Activated CD4-positive, alpha-beta T cell treated with anti-CD3 and anti-CD28 coated beads, Interleukin-2, amount 50 U/mL, for 24 hours (primary cell): ENCODE measurements at places on chromosomes 3 and 15.

DNA sequence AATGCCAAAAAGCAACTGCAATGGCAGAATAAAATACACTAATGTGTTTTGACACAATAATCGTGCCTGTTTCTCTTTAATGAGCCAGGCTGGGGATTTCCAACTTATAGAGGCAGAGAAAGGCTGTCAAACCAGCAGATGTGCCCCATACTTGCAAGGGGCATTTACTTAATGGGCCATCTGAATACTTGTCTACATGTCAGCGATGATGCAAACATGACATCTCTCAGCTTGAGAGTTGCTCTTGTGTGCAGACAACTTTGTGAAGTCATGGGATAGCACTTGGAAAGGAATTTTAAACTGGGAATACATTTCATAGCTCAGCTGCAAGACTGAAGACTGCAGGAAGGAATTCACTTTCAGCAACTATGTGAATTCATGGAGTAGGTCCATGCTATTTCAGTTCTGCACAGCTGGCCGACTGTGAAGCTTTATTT lies 127.4 kb upstream of the ADAMTS9 start:
- DNase-seq: no peak

- DNase-seq: no peak
Measured at GRCh38 chr3:126340943-126341754, 16.1 kb downstream of the KLF15 start.

DNA sequence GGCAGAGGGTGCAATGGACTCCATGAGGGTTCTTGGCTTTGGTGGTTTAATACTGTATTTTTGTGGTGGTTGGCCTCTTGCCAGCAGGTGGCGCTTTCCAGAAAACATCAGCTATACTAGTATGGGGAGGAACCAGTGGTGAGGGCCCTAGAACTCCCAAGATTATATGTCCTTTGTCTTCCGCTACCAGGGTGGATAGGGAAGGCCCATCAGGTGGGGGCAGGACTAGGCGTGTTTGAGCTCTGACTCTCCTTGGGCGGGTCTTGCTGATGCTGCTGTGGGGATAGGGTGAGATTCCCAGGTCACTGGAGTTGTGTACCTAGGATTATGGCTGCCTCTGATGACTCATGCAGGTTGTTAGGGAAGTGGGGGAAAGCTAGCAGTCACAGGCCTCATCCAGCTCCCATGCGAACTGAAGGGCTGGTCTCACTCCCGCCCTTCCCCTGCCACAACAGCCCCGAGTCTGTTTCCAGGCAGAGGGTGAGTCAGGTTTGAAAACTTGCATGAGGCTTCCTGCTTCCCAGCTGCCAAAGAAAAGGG lies 357.7 kb downstream of the OTOL1 start:
- no peak for DNase-seq

DNA sequence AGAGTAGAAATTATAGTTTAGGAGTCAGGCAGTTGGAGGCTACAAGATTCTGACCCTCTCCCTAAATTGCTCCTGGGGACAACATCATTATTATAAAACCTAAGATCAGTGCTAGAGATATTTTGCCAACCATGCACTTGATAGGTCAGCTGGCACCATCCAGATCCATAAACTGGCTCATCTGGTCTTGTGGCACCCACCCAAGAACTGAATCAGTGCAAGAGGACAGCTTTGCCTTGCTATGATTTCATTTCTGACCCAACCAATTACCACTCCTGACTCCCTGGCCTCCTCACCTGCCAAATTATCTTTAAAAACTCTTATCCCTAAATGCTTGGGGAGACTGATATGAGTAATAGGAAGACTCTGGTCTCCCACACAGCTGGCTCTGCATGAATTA lies 461.1 kb upstream of the TGFBR2 start:
- DNase-seq: no peak

DNA sequence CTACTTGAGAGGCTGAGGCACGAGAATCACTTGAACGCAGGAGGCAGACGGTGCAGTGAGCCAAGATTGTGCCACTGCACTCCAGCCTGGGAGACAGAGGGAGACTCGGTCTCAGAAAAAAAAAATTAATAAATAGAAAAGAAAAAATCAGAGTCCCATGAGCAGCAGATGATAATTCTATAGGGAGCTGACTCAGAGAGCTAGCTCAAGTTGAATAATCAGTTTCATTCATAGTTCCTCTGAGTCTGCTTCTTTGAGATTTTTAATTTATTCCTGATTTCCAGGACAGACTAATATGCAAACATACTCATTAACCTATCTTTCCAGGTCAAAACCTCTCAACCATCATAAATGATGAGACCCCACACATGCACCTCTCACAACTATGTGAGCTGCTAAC lies 55.0 kb upstream of the PTX3 start:
- no peak for DNase-seq

DNA sequence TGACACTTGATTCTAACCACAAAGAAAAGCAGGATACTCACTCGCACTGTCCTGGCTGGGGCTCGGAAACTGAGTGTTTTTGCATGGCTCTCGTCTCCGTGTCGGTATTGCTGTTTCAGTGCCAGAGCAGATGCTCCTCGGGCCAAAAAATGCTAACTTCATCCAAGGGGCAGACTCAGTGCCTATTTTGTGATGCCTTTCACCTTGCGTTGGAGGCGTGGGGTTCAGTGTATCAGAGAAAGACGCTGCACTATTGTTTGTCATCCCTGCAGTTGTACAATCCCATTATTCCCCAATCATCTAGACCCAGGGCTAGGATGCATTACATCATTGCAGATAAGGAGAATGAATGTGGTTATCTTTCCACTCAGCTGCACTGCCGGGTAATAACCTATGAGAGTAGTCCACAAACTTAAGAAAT lies 1.4 kb downstream of the CACNA2D3 start:
- no peak for DNase-seq

DNA sequence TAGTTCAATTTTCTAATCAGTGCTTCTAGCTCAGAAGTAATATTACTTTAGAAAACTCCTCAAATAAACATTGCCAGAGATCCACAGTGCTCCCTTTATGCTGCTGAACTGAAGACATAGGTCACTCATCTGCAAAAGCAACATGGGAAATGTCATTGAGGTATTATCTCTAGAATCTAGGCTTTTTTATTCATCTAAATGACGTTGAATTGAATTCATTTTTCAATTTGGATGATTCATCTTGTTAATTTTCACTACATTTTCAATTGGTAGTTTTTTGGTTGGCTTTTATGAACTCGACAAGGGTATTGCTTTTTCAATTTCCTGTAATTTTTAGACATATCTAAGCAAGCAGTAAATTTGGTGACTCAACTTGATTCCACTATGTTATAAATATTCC lies 275.4 kb downstream of the NFKBIZ start:
- DNase-seq: no peak

GRCh38 chr3:13217736-13218540 lies 144.7 kb upstream of the IQSEC1 start:
- no peak for DNase-seq

GRCh38 chr15:34773917-34774316 lies 19.1 kb upstream of the GJD2 start:
- DNase-seq: no peak

- DNase-seq: no peak
Measured at GRCh38 chr3:176759815-176760506, 437.3 kb downstream of the TBL1XR1 start.

DNA sequence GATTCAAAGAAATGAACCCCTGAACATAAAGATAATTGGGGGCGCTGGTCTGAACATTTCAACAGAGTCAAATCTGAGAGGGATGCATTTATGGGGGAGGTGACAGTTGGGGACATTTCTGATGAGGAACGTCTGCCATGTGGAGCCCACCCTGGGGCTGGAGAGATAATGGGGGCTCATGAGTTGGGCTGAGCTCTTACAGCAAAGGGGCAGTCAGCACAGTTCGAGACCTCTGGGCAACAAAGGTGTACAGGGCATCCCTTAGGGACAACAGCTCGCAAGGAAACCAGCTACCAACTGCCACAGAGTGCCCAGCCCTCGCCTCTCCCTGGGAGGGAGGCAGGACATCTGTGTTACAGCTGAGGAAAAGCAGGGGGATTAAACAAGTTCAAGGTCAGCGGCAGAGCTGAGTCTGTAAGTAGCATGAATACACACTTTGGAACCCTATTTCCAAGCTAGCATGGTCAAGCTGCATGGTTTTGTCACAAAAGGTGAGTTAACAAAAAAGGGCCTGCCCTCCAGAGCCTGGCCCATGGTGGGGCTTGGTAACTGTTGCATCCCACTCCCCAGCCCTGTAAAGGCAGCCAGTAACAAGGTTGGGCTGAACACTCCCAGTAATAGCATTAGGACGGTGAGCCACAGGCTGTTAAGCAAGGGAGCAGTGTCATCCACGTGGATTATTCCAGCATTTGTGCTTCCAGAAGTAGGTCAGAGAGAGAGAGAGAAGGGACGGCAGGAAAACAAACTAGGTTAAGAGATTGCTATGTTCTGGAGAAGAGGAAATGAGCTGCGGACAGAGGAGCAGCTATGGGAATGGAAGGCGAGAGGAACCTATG lies 4.3 kb downstream of the GNB5 start:
- DNase-seq: no peak

GRCh38 chr15:60901647-60902046 lies 327.5 kb downstream of the RORA start:
- no peak for DNase-seq
